Myocyte (in vitro differentiated cells): ENCODE measurements at places on chromosomes 16 and 17. TPM values are rescaled to one million over a fixed set of nuclear protein-coding genes. Genes with fewer than 3 reads are reported as not detected.

GRCh38 chr17:48893646-48894508 lies 1.3 kb downstream of the ATP5MC1 start:
- DNase-seq, result no peak

GRCh38 chr17:67360880-67361279 lies 5.5 kb downstream of the PSMD12 start:
- DNase-seq, result no peak

DNA sequence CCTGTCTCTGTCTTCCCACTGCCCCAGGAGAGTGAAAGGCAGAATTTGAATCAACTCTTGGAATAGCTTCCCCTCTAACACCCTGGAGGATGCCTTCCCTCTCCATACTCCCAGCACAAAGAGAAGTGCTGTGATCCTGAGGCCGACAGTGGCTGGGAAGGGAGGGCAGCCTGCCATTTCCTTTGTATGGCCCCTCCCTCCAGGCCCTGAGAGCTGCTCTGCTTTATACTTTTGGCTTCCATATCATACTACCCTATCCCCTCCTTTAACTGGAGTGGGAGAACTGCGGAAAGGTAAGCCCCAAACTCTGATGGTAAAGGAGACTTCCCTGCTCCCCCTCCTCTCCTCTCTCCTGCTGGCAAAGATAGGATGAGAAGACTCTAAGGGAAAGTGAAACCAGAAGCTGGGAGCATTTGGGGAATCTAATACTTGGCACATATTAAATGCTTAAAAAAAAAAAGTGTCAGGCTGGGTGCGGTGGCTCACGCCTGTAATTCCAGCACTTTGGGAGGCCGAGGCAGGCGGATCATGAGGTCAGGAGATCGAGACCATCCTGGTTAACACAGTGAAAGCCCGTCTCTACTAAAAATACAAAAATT lies 4.1 kb upstream of the MED24 start:
- DNase-seq, result no peak

GRCh38 chr17:39196808-39197291 lies 619 bp downstream of the CACNB1 start:
- peak; percentile 93 for DNase-seq

DNA sequence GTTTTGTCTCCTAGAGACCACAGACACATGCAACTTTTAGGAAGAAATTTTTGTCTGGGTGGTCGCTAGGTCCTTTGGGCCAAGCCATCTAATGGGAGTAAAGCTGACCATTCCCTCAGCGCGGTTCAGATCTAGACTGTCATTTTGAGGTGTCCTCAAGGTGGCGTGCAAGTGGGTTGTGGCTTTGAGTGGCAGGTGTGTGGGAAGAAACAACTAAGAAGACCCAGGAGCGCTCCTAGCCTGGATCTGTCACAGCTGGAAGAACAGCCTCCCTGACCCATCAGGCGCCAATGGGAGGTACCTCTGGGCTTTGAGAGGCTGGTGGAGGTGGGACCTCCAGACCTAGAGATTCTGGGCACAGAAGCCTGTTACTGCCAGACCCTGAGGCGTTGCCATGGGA lies 645.1 kb downstream of the KCNJ18 start:
- DNase-seq, result no peak

DNA sequence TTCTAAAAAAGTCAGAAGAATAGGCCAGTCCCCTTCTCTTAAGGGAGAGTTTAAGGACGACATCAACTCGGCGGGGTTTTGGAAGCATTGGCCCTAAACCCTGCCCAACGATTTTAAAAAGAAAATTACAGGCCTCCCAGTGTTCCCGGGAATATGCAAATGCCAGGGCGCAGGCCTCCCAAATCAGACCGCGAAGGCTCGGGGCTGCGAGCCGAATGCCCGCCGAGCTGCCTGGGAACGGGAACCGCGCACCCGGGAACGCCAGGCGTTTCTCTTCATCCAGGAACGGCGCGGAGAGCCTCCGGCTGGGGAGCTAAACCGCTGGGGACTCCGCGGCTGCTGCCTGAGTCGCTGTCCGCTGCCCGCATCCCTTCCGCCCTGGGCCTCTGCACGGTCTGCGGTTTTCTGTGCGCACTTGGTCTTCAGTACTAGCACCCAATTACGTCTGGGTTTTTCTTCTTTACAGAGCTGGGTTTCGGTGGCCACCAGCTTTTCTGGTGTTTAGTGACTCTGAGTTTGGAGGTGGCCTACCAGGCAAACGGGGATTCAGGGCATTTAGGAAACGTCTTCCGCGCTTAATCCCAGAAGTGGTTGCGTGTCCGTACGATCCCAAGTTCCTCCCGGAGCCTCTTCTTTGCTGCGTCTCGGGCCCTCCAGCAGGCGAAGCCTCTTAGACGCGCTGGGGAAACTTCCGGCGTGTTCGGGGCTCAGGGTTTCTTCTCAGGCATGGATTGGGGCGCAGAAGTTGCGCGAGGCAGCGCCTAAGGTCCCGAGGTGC lies 5.7 kb downstream of the IRX5 start:
- peak; percentile 81 for DNase-seq

SLC25A11 gene
- total RNA-seq, result 87.4 and 100 TPM in 2 replicates

ASGR2 gene
- total RNA-seq, result not detected in 2 replicates

TBC1D24 gene
- 27.6 and 46.3 TPM in 2 replicates for total RNA-seq
